ENCODE measurements at places on chromosomes 7 and 10. TPM values are rescaled to one million over a fixed set of nuclear protein-coding genes. Genes with fewer than 3 reads are reported as not detected.

GRCh38 chr7:7667187-7667586, 26.6 kb downstream of the UMAD1 start:
- no peak for DNase-seq

DNA sequence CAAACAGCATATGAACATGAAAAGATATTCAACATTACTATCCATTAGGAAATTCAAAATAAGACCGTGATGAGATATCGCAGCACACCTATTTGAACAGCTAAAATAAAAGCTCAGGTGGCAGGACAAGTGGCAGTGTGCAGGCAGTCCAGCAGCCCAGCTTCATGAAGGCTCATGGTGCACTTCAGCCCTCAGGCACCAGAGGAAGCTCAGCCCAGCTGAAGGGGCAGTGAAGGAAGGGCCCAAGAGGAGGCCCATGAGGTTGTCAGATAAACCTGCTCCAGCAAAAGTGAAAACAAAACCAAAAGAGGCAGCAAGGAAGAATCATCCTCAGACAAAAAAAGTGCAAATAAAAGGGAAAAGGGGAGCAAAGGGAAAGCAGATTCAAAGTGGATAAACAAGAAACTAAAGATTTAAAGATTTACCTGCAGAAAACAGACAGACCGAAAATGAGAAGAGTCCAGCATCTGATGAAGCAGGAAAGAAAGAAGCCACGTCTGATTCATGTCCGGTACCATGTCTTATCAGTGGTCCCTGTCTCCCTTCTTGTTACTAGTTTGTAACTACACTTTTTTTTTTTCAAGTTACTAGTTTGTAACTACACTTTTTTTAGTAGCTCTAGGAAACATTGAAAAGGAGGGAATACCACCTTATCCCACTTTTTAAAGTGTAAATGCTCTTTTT, 15.0 kb upstream of the FAM24B start:
- DNase-seq: no peak

- no peak for DNase-seq
Observed at GRCh38 chr7:24930856-24931255, 49.1 kb downstream of the OSBPL3 start.

The SNCG gene
- total RNA-seq: not detected

GRCh38 chr7:29765490-29765889, 40.8 kb upstream of the WIPF3 start:
- DNase-seq: no peak

The PTPRE gene
- 63.9 TPM for total RNA-seq

DNA sequence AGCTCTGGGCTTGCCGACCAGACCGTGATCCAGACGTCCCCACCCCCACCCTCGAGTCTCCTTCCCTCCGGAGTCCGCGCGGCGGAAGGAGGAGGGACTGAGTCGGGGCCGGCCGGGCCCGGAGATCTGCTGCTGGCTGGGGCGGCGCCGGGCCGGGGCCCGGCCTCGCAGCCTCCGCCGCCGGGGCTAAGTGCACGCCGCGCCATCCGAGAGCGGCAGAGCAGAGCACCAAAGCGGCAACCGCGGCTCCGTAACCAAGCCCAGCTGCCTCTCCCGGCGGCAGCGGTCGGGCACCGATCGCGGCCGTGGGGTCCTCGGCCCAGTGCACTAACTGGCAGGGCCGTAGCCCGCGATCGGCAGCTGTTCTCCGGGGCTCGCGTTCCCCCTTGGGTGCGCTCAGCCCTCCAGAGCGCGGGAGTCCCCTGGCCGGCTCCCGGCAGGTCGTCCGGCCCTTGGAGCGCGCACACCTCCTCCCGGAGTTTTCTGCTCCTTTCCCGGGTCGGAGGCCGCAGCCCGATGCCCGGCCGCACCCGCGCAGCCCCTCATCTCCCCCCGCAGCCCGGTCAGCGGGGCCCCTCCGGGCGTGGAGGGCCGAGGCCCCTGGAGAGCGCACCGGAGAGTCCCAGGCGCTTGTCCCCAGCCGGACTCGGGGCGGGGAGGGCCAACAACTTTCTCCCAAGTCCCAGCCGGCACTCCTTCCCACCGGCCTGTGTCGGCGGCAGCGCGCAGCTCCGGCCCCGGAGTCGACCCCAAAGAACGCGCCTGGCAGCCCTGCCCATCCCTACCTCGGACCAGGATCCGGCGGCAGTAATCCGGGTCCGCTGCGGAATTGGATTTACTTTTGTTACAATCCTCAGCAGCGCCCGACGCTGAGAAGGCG, 799 bp downstream of the VAX1 start:
- no peak for DNase-seq
